T-helper 1 cell (primary cell): ENCODE measurements at places on chromosomes 7 and 10.

DNA sequence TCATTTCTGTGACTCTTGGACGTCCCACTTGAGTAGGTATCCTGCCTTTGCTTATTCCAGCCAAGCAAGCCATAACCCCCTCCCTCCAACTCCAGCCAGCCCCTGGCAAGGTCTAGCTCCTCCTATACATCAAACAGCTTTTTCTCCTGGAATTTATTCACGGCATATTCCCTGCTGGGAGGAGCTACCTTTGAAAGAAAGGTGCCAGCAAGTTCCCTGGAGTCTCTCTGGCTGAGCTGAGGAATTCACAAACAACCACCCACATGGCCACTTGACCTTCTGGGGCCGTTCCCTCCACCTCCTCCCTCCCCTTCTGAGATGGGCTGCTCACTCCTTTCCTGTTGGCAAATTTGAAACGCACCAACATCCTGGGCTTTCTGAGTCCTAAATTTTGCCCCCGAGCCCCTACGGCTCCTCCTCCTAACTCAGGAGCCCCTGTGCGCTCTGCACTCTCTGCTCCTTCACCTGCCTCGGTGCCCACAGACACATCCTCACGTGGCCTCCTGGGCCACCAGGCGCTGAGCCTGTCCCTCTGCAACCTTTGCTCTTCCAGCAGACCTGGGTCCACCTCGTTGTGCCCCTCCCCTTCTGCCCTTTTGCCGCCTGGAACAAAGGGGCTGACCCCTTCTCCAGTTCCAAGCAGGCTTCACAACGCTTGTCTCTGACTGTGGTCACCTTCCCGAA lies 48.0 kb downstream of the HSPA12A start:
- DNase-seq = no peak

DNA sequence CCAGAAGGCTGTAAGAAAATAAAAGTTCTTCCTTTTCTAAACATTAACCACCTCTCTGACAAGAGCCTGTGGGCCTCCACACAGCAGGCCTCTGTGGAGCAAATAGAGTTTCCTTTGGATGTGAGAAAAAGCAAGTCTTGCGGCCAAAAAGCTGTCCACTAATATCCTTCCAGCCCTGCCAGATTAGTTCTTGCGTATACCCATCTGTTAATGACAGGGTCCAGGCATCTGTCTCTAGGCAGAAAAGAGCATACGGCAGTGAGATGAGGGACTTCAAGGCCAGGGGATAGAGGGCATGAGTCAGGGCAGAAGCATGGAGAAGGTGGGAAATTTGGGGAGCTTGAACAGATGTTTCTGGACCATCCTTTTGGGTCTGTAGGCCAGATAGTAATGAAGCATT lies 164.9 kb downstream of the NSUN6 start:
- DNase-seq = no peak

- no peak for DNase-seq
These were observed 284.9 kb downstream of the FGFR2 start for GRCh38 chr10:121313119-121313875.

DNA sequence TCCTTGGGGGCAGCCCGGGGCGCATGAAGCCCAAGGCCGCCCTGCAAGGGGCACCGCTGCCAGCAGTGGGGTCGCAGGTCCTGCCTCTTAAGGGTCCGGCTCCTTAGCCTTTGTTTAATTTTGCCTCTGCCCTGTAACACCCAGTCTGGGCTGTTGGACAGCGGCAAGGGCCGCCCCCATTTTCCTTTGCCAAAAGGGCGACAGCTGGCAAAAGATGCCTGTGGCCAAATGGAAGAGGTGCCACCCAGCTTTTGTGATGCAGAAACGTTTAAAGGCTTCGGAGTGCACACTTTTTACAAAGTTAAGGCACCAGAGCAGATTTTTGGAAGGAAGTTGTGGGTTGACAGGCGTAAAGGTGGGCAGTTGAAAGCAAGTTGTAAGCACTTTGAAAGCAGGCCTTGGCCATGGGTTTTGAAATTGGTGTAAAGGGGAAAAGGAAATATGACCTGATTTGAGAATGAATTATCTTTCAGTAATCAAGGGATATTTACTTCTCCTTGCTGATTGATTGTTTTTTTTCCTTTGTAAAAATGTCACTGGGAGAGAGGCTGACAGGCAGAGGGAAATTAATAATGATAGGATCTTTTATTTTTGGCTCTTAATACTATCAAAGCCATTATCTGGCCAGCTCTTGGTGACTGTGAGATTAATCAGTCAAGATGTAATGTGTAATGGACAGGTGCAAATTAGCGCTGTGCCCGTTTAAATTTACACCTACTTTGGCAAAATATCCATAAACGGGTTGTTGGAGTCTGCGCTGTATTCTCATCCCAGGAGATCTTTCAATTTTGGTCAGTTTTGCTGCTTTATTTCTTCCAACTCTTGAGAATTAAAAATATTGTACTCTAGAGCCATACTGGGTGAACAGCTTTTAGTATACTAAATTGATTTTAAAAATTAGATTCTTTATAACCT lies 1.2 kb downstream of the CASD1 start:
- no peak for DNase-seq

- DNase-seq = no peak
These were observed 148.8 kb upstream of the NRP1 start for GRCh38 chr10:33483124-33483815.

GRCh38 chr10:113929522-113929921 lies 75.1 kb downstream of the NHLRC2 start:
- DNase-seq = no peak

- DNase-seq = no peak
These were observed 108.9 kb upstream of the PLXDC2 start for GRCh38 chr10:19707376-19707775.

- DNase-seq = no peak
These were observed 70.6 kb upstream of the MET start for GRCh38 chr7:116601426-116601825.

GRCh38 chr7:100859856-100860255 lies 7.3 kb upstream of the TRIP6 start:
- no peak for DNase-seq

DNA sequence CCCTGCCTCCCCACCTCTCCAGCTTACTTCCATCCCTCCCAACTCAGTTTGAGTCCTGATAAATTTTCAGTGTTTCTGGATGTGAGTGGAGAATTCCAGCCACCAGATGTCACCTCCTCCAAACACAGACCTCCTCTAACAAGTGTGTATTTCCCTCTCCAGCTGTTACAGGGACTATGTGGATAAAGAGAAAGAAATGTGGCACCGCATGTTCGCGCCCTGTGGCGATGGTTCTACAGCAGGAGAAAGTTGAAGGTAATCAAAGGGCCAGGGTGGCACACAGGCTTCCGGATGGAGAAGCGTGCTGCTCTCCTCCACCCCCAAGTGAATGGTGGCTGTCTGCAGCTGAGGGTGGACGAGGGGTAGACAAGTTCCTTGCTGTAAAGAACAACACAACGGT lies 14.7 kb downstream of the FKBP6 start:
- DNase-seq = no peak

- DNase-seq = no peak
These were observed 36.8 kb downstream of the PPIF start for GRCh38 chr10:79383974-79384606.

- no peak for DNase-seq
These were observed 57.1 kb downstream of the C10orf143 start for GRCh38 chr10:130053561-130053960.

DNA sequence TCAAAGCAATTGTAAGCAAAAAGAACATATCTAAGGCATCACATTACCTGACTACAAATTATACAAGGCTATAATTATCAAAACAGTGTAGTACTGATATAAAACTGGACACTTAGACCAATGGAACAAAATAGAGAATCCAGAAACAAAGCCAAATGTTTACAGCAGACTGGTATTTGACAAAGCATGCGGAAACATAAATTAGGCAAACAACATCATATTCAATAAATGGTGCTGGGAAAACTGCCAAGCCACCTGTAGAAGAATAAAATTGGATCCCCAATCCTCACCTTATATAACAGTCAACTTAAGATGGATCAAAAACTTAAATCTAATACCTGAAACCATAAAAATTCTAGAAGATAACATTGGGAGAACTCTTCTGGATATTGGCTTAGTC lies 240.8 kb upstream of the POM121L12 start:
- no peak for DNase-seq

DNA sequence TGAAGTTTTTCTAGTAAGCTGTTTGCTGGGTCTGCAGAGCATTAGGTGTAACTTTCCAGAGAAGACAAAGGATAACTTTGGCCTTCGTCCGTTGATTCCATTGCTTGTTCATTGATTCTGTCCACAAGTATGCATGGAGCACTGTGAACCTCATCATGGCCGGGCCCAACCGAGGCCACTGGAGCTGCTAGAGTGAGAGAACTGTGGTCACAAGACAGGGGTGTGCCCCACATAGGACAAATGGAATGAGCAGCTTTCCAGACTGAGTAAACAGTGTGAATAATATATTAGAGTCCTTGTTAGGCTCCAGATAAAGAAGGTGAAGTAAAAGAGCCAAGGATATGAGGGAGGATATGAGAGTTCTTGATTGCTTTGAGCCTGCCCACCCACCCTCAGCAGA lies 24.9 kb downstream of the MBL2 start:
- no peak for DNase-seq

DNA sequence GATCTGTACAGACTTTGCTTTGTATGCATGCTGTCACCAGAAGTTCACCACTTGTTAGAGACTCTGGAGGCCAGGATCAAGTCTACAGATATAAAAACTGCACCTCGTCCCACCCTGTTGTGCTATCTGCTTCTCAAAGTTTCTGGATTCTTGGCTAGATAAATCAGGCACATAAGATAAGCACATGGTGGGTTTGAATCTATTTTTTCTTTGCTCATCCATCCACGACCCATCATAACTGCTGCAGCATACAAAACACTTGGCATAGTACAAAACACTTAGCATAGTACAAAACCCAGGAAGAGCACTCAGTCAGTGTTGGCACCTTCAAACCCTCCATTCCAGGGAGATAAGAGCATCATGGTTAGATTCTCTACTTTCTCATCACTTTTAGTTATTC lies 42.4 kb upstream of the ANKRD1 start:
- no peak for DNase-seq

DNA sequence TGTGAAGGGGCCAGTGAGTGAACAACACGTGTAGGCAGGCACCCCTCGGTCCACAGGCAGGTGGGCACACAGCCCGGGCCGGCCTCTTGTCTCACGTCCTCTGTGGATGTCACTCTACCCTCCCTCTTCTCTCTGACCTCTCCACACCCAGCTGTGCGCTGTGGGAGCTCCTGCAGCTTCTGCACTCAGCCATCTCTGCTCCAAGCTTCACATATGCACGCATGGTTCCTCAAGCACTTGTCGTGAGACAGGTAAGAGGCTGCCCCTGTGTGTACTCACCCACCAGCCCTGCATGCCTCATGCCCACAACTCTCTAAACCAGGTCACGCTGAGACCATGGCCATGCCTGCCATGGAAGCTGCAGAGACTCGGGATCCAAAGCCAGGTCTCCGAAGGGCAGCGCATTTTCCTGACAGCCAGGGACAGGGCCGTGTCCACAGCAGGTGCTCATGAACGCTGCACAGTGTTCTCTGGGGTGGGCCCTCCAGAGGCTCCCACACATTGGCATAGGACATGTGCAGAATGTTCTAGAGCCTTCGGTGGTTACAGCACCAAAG lies 477.5 kb downstream of the PTPRN2 start:
- no peak for DNase-seq

GRCh38 chr7:34198231-34198641 lies 292.9 kb downstream of the BMPER start:
- DNase-seq = no peak

DNA sequence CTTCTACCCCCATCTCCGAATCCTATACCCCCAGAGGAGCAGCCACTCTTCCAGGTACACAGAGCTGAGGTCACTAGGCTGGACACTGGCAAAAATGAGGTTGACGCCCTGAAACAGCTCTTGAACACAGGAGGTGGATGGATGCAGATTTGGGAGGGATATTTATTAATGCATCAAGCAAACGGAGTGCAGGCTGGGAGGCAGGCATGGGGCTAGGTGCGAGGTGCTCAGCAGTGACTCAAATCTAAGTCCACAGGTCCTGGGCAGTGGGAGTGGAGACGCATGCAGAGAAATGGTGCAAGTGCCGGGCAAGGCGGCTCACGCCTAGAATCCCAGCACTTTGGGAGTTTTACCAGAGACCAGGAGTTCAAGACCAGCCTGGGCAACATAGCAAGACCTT lies 11.0 kb downstream of the GUSB start:
- DNase-seq = no peak

DNA sequence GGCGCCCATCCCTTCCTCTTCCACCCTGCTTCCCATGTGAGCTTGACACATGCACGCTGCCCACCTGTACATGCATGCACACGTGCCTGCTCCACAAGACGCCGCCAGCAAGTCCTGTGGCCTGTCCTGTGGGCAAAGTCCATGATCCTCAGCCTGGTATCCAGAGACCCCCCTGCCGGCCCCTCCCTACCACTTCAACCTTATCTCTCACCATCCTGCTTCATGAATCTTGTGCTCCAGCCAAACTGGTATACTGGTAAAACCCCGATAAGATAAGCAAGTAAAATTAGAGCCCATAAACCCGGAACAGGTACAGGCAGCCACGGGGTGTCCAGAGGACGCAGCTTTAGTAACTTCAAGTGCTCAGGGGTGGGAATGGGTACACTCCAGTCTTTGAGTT lies 11.8 kb upstream of the TBXAS1 start:
- no peak for DNase-seq

- no peak for DNase-seq
These were observed 86.2 kb downstream of the AOAH start for GRCh38 chr7:36638140-36638539.

DNA sequence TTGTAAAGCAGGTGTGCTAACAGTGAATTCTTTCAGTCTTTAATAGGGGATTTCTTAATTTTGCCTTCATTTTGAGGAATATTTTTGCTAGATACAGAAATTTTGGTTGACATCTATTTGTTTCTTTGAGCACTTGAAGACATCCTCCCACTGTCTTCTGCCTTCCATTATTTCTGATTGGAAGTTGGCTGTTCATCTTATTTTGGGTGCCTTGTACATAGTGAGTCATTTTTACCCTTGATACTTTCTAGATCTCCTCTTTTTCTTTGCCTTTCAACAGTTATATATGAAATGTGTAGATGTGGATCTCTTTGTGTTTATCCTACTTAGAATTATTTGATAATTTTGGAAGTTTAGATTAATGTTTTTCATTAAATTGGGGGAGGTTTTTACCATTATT lies 631.0 kb downstream of the AUTS2 start:
- DNase-seq = no peak
